ENCODE measurements at places on chromosomes 3 and 15.

- no peak for DNase-seq
Observed at GRCh38 chr3:172688588-172688987, 22.3 kb downstream of the NCEH1 start.

- DNase-seq = no peak
Observed at GRCh38 chr3:136990826-136991225, 33.0 kb downstream of the IL20RB start.

- peak; percentile 82 for DNase-seq
Observed at GRCh38 chr15:31372635-31373091, 46.0 kb downstream of the KLF13 start.

DNA sequence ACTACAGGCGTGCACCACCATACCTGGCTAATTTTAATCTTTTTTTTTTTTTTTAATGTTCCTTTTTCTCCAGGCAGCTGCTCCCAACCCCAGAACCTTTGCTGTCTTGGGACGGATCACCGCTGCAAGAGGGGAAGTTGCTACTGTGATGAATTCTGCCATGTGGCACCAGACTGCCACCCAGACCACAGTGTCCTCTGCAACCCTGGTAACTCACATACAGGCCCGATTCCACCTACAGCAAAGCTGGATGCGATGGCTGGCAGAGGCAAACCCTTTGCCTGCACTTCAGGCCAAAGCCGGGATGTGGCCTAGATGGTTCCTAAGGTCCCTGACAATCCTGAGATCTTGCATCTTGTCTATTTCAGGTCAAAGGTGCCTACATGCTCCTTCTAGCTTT, 12.7 kb upstream of the MUC20 start:
- no peak for DNase-seq

DNA sequence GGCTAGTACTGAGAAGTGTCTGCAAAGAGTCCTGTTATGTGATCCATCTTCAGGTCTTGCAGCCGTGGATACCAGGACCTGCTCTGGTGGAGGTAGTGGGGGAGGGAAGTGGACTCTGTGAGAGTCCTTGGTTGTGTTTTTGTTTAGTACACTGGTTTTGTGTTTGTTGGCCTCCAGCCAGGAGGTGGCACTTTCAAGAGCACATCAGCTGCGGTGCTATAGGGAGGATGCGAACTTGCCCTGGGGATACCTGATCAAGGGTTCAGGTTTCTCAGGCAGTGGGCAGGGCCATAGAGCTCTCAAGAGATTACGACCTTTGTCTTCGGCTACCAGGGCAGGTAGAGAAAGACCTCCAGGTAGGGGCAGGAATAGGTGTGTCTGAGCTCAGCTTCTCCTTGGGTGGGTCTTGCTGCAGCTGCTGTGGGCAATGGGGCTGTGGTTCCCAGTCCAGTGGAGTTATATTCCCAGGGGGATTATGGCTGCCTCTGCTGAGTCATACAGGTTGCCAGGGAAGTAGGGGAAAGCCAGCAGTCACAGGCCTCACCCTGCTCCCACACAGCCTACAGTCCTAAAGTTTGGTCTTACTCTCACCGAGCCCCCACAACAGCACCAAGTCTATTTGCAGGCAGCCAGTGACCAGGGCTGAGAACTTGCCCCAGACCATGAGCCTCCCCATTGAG, 132.8 kb upstream of the NPHP3 start:
- no peak for DNase-seq

DNA sequence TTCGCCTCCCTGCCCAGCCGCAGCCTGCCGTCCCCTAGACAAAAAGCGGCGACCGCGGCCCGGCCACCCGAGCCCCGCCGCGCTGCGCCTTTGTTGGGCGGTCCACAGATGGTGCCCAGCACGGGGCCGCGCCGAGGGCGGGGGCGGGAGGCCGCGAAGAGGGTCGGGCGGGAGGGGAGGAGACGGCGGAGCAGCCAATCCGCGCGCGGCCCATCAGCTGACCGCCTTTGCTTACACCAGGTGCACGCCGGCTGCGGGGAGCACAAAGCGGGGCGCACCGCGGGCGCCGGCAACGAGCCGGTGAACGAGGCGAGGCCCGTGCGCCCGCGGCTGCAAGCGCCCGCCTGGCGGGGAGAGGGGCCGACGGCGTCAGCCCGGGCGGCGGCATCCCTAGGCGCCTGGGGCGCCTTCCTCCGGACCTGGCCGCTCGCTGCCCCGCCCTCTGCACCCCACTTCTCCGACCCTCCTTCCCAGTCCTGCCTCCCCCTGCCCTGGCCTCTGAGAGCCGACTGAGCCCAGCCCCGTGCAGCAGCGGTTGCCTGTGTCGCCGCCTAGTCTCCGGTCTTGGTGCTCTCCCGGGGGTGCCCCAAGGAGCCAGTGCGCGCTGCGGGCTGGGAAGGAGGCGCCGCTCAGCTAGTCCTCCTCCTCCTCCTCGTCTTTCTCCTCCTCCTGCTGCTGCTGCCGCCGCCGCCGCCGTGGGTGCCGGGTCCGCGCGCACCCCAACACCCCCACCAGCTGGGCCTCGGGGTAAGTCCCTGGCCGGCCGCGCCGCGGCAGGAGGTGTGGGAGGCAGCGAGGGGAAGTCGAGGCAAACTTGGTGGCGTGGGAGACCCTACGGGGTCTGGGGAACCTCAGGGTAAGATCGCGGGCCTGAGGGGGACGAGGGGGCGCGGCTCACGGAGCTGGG, at the start of gene LRRN1:
TSS of gene LRRN1 (plus strand) at position 259 of the 907 bp plus-strand sequence. CDS start 45,211 bp downstream, outside the sequence.
- peak; percentile 91 for DNase-seq

DNA sequence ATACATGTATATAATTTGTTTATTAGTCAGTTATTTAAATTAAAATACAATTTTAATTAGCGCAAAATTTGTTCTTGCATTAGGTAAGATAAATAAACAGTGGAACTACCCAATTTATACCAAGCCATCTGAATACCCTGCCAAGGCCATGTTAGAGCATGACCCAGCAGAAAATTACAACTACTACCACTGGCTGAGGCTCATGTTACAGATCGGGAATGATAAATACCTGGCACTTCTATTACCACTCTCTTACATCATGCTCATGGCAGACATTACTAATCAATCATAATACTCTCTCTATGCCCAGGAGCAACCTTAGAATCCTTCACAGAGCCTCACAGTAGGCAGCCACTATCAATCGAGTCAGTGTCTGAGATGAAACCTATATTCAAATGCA, 21.2 kb upstream of the LMOD3 start:
- DNase-seq = peak; percentile 29

DNA sequence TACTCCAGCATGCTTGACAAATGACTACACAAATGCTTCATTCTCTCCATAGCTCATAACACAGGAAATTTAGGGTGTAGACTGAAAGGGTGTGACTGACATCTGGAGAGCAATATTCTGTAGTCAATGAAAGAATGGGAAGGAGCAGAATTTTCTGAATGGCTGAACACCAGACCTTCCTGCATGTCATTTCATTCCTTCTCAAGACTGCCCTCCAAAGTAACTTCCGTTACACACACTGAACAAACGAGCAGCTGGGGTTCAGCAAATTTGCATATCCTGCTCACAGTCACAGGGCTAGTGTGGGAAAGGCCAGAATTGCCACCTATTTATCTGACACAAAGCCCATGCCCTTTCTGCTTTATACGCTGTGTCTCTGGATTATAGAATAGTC, 325.0 kb upstream of the CFAP20DC start:
- peak; percentile 14 for DNase-seq

- peak; percentile 65 for DNase-seq
Observed at GRCh38 chr15:73700041-73700842, 16.1 kb downstream of the CD276 start.

DNA sequence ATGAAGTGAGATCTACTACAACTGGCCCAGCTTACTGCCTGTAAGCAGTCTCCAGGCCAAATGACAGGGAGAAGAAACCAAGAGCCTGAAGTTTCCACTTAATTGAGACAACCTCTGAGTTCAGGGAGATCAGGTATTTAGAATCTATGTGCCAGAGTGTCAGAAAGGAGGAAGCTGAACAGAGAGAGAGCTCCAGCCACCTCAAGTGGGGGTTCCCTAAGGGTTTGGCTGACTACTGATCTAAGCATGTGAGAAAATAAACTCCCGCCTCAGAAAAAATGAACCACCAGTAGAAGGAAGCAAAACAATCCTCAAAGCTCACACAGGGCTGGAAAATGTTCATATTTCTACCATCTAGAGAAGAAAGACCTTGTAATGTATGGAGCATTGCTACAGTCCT, 25.0 kb downstream of the ADAM10 start:
- no peak for DNase-seq

DNA sequence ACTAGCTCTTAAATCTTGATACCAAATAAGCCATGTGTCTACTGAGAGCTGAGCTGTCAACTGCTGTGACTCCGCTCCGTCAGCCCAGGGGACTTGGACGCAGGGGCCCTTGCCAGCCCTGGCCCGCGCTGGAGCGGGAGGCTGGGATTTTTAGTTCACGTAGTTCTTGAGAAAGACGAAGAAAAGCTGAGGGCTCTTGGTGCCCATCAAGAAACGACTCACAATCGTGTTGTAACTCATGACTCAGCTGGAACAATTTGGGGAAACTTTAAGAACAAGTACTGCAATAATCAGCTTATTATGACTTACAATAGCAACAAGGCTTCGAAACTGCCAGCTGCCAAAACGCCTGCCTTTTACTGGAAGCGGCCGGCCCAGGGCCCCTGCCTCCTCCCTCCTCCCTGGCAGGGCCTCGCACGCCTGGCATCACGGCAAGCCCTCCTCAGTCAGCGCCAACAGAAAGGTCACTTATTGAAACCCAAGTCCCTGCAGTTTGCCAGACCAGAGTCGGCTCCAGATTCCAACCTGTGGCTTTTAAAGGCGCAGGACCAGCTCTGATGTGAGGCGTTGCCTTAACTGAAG, 60.3 kb downstream of the RGMA start:
- DNase-seq = no peak

DNA sequence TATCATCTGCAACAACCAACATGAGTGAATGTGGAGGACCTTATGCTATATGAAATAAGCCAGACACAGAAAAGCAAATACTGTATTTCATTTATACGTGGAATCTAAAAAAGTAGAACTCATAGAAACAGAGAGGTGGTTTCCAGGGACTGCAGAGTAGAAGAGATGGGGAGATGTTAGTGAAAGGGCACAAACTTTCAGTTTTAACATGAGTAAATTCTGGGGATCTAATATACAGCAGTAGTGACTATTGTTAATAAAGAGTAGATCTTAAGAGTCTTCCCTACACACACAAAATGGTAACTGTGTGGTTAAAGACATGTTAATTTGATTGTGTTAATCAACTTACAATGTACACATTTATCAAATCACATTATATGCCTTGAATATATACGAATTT, 20.9 kb upstream of the MELTF start:
- no peak for DNase-seq

- no peak for DNase-seq
Observed at GRCh38 chr15:28962851-28963710, 77.3 kb downstream of the APBA2 start.

GRCh38 chr3:167829071-167829470, 93.5 kb downstream of the SERPINI1 start:
- no peak for DNase-seq

DNA sequence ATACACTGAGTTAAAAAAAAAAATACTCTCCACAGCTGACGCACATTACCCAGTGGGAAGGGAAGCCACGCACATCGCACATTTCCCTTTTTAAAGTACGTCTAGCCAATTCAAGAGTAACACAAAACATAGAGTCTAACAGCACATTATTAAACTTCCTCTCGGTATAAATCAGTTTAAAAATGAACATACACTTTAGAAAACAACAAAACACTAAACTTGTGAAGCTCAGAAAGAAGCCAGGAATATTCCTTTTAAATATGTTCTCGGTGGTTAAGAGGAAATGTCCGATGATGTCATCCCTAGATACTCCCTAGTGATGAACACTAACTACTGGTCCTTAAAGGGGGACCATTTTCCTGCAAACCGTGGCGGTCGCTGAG, 721 bp downstream of the MYEF2 start:
- DNase-seq = no peak

DNA sequence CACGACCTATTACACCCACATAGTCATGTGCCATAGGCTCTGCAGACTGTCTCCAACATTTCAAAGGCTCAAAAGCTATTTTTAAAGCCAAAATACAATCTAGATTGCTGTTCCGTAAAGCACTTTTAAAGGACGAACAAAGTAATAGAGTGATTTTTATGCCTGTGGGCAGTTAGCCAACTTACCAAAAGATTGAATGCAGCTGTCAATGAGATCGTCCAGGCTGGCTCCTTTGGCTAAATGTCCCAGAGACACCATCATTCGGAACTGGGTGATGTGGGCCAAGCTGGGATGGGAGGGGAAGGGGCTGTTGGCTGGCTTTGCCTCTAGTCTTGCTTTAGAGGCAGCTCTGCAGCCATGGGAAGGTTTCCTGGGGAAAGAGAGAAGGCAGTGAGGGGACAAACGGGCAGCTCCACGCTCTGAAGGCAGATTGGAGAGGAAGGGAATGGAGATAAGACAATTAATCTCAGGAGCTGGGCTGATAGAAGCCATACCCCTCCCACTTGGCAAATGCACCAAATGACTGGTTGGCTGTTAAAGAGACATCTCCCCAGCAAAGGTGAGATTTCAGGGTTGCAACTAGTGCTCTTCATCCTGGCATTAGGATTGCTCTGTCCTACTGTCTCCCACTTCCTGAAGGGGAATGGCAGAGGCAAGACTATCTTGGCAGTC, 4.8 kb downstream of the RASGRP1 start:
- DNase-seq = no peak
